ENCODE measurements at places on chromosomes 6 and 20. TPM values are rescaled to one million over a fixed set of nuclear protein-coding genes. Genes with fewer than 3 reads are reported as not detected.
A peak's percentile ranks its signal among the peaks of the same experiment; 100 is the strongest.

DNA sequence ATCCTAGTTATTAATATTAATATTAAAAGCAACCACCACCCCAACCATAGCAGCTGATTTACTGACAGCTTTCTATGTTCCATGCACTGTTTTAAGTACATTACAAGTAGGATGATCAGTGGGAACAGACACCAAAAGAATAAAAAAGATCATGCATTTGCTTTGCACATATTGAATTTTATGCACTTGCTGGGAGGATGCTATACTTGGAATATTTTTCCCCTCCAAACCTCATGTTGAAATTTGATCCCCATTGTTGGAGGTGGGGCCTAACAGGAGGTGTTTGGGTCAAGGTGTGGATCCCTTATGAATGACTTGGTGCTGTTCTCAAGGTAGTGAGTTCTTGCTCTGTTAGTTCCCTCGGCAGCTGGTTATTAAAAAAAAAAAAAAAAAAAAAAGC lies 178.9 kb upstream of the MYLIP start:
- DNase-seq: no peak

DNA sequence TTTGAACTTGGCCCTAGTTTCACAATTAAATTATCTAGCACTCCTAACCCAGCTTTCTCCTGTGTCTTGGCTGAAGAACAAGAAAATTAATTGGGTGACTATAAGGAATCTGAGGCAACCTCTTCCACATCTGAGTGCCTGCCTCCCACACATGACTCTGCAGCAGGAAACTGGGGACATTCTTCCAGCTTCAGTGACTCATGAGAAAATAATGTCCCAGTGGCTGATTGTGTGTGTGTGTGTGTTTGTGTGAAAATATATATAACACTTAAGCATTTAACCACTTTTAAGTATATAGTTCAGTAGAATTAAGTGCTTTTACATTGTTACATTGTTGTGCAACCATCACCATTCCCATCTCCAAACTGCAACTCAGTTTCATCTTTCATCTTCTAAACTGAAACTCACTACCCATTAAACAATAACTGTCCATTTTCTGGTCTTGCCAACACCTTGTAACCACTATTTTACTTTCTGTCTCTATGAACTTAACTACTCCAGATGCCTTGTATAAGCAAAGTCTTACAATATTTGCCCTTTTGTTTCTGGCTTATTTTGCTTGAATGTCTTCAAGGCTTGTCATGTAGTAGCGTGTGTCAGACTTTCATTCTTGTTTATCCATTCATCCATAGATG lies 8.7 kb downstream of the TRIM38 start:
- DNase-seq: no peak

GRCh38 chr6:29887819-29888776 lies 54.2 kb upstream of the HLA-A start:
- DNase-seq: peak; percentile 41

Gene SPINT4
- not detected for total RNA-seq

Gene ALDH5A1
- 22.5 TPM for total RNA-seq
